ENCODE measurements at places on chromosomes 6 and 20.

DNA sequence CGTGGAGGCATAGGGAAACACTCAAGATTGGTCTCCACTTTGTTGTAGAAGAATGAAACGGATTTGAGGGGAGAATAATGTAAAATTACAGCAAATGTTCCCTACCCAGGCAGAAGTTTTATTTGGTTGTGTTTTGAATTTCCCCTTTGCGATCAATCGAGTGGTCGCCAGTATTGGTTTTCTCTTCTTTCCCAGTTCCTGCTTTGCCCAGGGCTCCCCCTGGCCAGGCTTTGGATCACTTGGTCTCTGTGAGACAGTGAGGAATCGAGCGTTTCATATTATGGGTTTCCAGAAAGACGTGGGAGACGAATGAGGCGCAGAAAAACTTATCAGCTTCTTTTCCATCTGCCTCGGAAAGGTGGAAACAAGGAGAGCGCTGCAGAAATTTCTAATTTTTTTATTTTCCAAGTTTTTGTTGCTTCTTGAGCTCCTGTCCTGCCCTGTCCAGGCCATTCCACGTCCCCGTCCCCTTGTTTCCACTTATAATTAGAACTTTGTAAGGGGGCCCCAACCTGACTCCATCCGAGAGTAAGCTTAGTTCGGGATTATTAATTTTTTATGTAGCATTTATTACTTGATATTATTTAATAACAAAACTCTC is 7.5 kb upstream of the TBX18 start:
- peaks cover 19% of the 10 kb centered on the region for H3K4me1 ChIP-seq
- H3K27me3 ChIP-seq = peaks cover 77% of the 10 kb centered on the region
- no peak overlapping the region for H3K27ac ChIP-seq
- no peak overlapping the region for H3K4me3 ChIP-seq
- H3K36me3 ChIP-seq = peaks cover 3% of the 10 kb centered on the region

- H3K27me3 ChIP-seq = no peaks in the 10 kb centered on the region
- no peak for DNase-seq
- H3K4me1 ChIP-seq = no peaks in the 10 kb centered on the region
- H3K27ac ChIP-seq = no peak overlapping the region
- H3K4me3 ChIP-seq = no peak overlapping the region
Observed at GRCh38 chr6:135002229-135002844, 52.3 kb downstream of the HBS1L start.

DNA sequence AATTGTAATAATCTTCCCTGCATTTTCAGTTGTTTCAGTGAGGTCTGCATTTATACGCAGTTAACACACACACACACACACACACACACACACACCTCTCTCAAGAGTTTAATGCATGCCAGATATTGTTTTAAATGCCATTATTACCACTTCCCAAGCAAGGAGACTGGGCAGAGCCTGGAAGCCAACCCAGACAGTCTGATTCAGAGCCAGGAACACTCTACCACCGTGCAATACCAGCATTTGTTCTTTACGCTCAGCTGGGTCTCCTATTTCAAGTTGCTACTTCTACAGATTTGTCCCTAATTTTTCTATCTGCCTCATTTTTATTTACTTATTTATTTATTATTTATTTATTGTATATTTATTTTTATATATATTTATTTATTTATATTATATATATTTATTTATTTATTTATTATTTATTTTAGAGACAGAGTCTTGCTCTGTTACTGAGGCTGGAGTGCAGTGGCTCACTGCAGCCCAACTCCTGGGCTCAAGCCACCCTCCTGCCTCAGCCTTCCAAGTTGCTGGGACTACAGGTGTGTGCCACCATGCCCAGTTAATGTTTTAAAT is 68.4 kb downstream of the PCSK2 start:
- H3K27me3 ChIP-seq = no peaks in the 10 kb centered on the region
- no peak for DNase-seq
- H3K4me3 ChIP-seq = no peak overlapping the region
- no peaks in the 10 kb centered on the region for H3K4me1 ChIP-seq

DNA sequence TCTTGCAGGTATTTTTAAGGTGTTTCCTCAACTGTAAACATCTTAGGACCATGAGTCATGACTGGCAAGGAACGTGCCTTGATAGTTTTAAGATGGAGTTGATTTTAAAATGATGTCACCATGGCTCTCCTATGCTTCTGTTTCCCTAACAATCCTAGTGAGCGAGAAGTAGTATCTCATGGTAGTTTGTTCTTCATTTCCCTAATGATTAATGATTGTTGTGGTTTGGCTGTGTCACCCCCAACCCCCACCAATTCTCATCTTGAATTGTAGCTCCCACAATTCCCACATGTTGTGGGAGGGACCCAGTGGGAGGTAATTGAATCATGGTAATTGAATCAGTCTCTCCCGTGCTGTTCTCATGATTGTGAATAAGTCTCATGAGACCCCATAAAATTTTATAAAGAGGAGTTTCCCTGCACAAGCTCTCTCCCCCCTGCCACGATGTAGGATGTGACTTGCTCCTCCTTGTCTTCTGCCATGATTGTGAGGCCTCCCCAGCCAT is 16.8 kb upstream of the BNIP5 start:
- no peaks in the 10 kb centered on the region for H3K36me3 ChIP-seq
- peaks cover 3% of the 10 kb centered on the region for H3K27me3 ChIP-seq
- no peak overlapping the region for H3K4me3 ChIP-seq
- H3K4me1 ChIP-seq = peaks cover 22% of the 10 kb centered on the region

- H3K4me1 ChIP-seq = no peaks in the 10 kb centered on the region
- no peaks in the 10 kb centered on the region for H3K36me3 ChIP-seq
- H3K27ac ChIP-seq = no peak overlapping the region
- DNase-seq = peak; percentile 58
Observed at GRCh38 chr6:89278956-89279355, 36.1 kb downstream of the GABRR2 start.

DNA sequence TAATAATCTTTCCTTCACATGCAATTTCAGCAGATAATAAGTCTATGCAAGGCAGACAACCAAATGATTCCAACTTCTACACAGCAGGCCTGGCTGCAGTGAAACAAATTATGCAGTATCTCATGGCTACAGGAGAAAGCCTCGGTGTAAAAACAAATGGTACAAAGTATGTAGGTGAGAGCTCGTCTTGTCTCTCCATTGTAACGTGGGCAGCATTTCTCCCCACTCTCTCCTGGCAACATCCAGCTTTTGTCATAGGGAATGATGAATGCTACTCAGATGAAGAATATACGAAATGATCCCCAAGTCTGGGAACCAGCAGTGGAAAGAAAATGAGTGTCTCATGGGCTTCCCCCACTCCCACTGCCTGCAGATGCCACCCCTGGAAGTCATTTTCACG is 32.4 kb downstream of the FYN start:
- H3K4me1 ChIP-seq = no peaks in the 10 kb centered on the region
- no peak for DNase-seq
- no peak overlapping the region for H3K4me3 ChIP-seq
- no peaks in the 10 kb centered on the region for H3K27me3 ChIP-seq
- H3K36me3 ChIP-seq = peaks cover 2% of the 10 kb centered on the region

- H3K4me1 ChIP-seq = peaks cover 33% of the 10 kb centered on the region
- no peak for DNase-seq
- peaks cover 4% of the 10 kb centered on the region for H3K27me3 ChIP-seq
Observed at GRCh38 chr20:46831633-46832011, 63.0 kb upstream of the EYA2 start.

DNA sequence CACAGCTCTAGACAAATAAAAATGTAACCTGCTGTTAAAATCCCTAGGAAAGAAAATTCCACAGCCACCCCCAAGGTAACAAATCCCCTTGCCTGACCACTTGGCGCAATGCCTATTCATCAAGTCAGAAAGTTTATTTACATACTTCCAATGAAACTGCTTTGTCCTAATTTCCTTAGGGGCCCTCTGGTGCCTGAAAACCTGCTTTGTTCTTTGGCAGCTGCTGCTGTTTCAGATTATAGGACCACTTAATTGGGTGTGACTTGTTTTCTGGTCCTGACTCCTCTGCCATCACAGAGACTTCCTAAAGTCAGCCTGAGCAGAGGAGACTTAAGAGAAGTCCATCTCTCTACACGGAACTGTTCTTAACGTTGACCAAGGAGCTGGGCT is 323.6 kb downstream of the UBE3D start:
- H3K4me1 ChIP-seq = no peaks in the 10 kb centered on the region
- no peak overlapping the region for H3K4me3 ChIP-seq
- no peak for DNase-seq
- no peaks in the 10 kb centered on the region for H3K36me3 ChIP-seq
- H3K27me3 ChIP-seq = peaks cover 37% of the 10 kb centered on the region

DNA sequence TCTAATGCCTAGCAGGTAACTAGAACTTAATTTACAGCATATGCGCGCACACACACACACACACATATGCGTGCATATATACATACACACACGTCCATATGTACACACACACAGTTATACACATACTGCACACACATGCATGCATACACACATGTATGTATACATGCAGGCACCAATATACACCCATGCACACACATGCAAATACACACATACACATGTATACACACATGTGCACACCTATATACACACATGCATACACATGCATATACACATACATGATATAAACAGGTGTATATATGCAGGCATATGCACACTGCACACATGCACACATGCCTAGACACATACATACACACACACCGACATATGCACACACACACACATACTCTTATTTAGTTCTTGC is 1.9 kb downstream of the CCR6 start:
- H3K4me1 ChIP-seq = no peaks in the 10 kb centered on the region
- no peaks in the 10 kb centered on the region for H3K36me3 ChIP-seq
- no peak overlapping the region for H3K27ac ChIP-seq
- H3K4me3 ChIP-seq = no peak overlapping the region
- DNase-seq = no peak

Measured in chondrocyte (in vitro differentiated cells).